SJSA1 (cell line): ENCODE measurements at places on chromosomes 1 and 21. TPM values are rescaled to one million over a fixed set of nuclear protein-coding genes. Genes with fewer than 3 reads are reported as not detected.

DNA sequence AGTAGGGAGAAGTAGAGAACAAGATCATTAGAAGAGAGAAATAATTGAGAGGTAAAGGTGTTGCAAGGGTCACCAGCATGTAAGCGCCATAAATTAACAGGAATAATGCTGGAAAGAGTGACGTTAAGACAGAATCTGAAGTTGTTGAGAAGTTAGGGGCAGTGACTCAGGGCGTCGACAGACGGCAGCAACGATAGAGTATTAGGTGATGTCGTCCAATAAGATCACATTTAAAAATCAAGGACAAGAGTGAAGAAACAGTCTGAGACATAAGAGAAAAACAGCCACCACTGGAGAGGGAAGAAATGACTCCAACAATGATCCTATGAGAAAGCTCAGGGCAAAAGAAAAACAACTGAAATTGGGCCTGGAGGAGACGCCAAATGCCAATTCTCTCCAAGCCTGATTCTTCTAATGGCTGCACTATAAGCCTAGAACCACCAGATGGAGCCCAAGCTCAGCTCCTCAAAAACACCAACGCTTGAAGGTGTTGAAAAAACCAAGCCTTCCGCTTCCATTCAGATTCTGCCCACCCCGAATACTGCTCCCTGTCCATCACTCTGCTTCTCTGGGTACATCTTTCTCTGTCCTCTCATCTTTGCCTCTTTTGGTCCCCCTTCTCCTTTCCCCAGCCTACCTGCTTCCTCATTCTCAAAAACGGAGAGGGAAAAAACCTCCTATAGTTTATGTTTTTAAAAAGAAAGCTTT lies 70.0 kb downstream of the LUZP1 start:
- H3K4me3 ChIP-seq, result no peak overlapping the region
- H3K4me1 ChIP-seq, result peaks cover 59% of the 10 kb centered on the region
- H3K27ac ChIP-seq, result no peak overlapping the region; the same call in 1 of the 2 replicates

GRCh38 chr1:4837752-4838151 lies 183.3 kb downstream of the AJAP1 start:
- no peak for DNase-seq
- H3K27me3 ChIP-seq, result no peaks in the 10 kb centered on the region
- H3K4me3 ChIP-seq, result no peak overlapping the region

DNA sequence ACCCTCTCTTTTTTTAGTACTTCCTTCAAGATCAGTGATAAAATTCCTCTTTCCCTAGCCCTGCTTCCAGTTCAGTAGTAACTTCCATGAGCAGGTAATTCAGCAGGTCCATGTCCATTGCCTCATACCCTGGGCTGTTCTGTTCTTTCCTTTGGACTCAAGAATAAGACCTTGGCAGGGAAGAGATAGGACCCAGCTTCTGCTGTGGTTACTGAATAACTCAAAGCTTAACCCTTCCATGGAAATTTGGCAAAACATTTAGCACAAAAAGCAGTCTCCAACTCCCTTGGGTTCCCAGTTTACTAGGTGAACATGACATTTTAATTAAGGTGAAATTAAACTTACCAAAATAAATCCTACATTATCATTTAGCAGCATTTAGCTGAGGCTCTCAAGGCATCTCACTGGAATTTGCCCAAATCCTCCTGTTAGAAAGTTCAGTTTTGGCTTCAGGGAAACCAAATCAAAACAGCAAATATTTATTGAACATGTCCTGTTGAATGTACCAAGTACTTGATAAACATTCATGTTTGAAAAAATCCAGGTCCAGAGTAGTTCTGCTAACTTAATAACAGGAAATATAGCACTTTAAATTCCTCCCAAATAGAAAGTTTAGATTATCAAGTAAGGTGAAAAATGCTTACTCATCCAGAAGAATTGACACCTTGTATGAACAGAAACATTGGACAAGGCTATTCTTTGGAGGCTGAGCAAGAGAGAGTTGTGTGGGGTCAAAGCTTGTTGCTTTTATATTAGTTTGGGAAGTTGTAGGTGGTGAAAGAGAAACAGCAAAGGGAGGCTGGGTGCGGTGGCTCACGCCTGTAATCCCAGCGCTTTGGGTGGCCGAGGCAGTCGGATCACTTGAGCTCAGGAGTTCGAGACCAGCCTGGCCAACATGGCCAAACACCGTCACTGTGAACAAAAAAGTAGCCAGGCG lies 8.4 kb upstream of the SERPINC1 start:
- no peaks in the 10 kb centered on the region for H3K4me1 ChIP-seq
- no peak overlapping the region for H3K4me3 ChIP-seq
- no peaks in the 10 kb centered on the region for H3K27me3 ChIP-seq
- no peak for DNase-seq
- H3K27ac ChIP-seq, result no peak overlapping the region

GRCh38 chr1:110164725-110165350 lies 14.5 kb downstream of the SLC6A17 start:
- no peaks in the 10 kb centered on the region for H3K4me1 ChIP-seq
- no peak overlapping the region for H3K4me3 ChIP-seq
- no peak for DNase-seq
- no peak overlapping the region for H3K27ac ChIP-seq
- no peaks in the 10 kb centered on the region for H3K27me3 ChIP-seq

- H3K36me3 ChIP-seq, result no peaks in the 10 kb centered on the region
- DNase-seq, result no peak
- no peaks in the 10 kb centered on the region for H3K27me3 ChIP-seq
Observed at GRCh38 chr1:107895403-107896191, 69.4 kb downstream of the VAV3 start.

DNA sequence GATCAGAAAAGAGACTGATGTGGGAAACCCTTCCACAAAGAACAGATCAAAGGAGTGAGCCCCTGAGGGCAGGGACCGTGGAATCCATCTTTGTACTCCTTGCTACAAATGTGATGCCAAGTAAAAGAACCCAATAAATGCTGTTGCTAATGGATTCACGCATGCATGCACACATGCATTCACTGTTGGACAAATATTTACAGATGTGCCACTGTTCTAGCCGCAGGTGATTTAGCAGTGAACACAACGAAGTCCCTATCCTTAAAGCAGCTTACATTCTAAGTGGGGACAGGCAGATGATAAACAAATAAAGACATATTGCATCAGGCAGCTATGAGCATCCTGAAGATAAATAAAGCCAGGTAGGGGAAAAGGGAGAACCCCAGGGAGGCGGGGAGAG lies 67.8 kb downstream of the ITPKB start:
- DNase-seq, result no peak
- no peaks in the 10 kb centered on the region for H3K27me3 ChIP-seq
- H3K4me3 ChIP-seq, result no peak overlapping the region
- no peaks in the 10 kb centered on the region for H3K36me3 ChIP-seq

DNA sequence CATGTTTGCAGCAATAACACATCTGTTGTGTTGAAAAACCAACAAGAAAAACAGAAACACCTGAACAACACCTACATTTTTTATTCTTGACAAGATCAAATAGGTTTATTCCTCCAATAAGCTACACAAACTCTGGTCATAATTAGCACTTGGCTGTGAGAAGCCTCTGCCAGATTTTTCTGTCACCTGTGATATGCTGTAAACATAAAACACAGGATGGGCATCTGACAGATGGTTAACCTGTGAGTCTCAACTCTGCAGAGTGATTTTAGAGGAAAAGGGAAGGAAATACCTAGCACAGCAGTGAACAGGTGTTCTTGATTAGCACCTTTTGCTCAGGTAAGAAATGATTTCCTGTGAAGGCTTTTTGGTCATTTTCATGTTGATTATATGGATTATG lies 175.4 kb upstream of the COA6 start:
- no peaks in the 10 kb centered on the region for H3K36me3 ChIP-seq
- no peak for DNase-seq
- no peak overlapping the region for H3K4me3 ChIP-seq
- H3K27ac ChIP-seq, result no peak overlapping the region
- H3K27me3 ChIP-seq, result peaks cover 1% of the 10 kb centered on the region; the same call in 1 of the 2 replicates

GRCh38 chr1:85109475-85109874 lies 61.2 kb upstream of the MCOLN3 start:
- peaks cover 6% of the 10 kb centered on the region for H3K27me3 ChIP-seq
- H3K27ac ChIP-seq, result no peak overlapping the region
- no peak overlapping the region for H3K4me3 ChIP-seq

RIMKLA gene
- total RNA-seq, result under 0.01 TPM in 1 of 2 replicates, not detected in the other

OR6N1 gene
- not detected in 2 replicates for total RNA-seq

MTARC1 gene
- total RNA-seq, result not detected in 2 replicates
